ENCODE measurements at places on chromosomes 16 and 17.

DNA sequence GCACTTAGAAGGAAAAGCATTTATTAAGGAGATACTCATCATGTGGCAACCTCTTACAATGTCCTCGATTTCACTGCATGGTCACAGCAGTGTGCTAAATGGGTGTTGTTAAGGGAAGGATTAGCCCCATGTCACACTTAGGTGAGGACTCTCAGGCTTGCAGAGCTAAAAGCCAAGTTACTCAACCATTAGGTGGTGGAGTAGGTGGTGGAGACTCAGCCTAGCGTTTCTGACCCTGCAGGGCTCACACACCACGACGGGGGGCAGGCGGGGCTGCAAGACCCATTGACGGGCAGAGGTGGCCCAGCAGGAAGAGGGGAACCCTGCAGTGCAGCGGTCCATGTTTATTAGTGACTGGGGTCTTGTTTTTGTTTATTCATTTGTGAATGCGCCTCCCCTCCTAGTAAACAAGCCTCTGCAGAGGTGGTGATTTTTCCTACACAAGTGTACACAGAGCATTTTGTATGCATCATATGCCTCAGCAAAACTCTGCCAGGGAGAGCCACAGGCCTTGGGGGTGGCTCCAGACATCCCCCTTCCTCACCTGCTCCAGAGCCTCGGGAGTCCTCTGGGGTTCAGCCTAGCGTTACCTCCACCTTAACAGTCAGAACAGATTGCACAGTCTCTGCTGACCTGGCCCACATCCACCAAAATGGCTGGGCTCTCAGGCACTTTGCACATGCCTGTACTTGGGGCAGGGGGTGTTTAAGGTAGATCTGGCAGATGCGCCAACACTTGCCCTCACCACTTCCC is 216.7 kb downstream of the C16orf95 start:
- no peak for DNase-seq

- no peak for DNase-seq
Observed at GRCh38 chr16:46688101-46688653, 801 bp downstream of the VPS35 start.

DNA sequence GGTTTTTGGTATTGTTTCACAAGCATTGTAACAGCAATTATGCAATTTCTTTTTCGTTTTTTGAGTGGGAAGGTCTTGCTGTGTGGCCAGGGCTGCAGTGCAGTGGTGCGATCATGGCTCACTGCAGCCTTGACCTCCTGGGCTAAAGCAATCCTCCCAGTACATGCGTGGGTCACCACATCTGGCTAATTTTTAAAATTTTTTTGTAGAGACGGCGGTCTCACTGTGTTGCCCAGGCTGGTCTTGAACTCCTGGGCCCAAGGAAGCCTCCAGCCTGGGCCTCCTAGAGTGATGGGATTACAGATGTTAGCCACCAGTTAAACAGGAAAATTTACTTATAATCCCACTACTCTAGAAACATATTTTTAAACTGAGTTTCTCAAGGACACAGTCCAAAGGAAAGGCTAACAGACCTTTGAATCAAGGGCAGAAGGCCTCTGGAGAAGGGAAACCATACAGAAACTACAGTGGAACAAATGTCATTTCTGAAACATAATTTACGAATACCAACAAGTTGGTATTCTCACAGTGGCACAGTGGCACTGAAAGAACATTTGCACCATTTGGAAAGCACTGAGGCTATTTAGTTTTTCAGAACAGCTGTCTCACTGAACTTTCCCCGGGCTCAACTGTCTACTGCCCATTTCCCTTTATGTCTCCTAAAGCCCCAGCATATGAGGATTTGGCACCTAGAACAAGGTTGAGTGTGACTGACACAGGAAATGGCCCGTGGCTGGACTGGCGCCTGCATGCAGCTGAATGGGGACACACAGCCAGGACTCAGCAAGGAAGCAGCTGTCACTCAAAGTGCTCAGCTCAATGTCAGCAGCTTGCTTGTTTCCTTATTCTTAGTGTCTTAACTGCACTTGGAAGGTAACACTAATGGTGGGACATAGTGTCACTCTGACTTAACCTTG is 2.8 kb upstream of the PRKAR1A start:
- no peak for DNase-seq

- DNase-seq, result peak; percentile 24
Observed at GRCh38 chr17:2904135-2904534, 107.9 kb downstream of the RAP1GAP2 start.

- DNase-seq, result no peak
Observed at GRCh38 chr16:53920988-53921387, 217.0 kb downstream of the FTO start.
